ENCODE measurements at places on chromosomes 11 and 22. TPM values are rescaled to one million over a fixed set of nuclear protein-coding genes. Genes with fewer than 3 reads are reported as not detected.

MS4A10 gene
- not detected for total RNA-seq

VPS37C gene
- 8.4 TPM for total RNA-seq

FLRT1 gene
- not detected for total RNA-seq

ASPHD2 gene
- total RNA-seq = 14.2 TPM

RAG1 gene
- 0.27 TPM for total RNA-seq

ATG13 gene
- 69.6 TPM for total RNA-seq

OR52E1 gene
- not detected for total RNA-seq

CCDC73 gene
- not detected for total RNA-seq

C1QTNF5 gene
- not detected for total RNA-seq

MRGPRF gene
- total RNA-seq = not detected

HPX gene
- total RNA-seq = not detected

KCNQ1 gene
- 2.6 TPM for total RNA-seq

GLB1L3 gene
- total RNA-seq = 3.0 TPM

UBQLN3 gene
- total RNA-seq = not detected

TEAD1 gene
- total RNA-seq = 0.89 TPM

SMPD1 gene
- 30.9 TPM for total RNA-seq

SLC22A12 gene
- total RNA-seq = not detected

ESAM gene
- 0.35 TPM for total RNA-seq

OVCH2 gene
- total RNA-seq = not detected

CFAP68 gene
- 36.7 TPM for total RNA-seq

TRIM77 gene
- not detected for total RNA-seq
